ENCODE measurements at places on chromosomes 4 and X. TPM values are rescaled to one million over a fixed set of nuclear protein-coding genes. Genes with fewer than 3 reads are reported as not detected.

The PTCHD1 gene
- total RNA-seq: not detected

The MAGEC2 gene
- not detected for total RNA-seq

The STATH gene
- total RNA-seq: not detected

The MSANTD1 gene
- total RNA-seq: 0.68 TPM
